Amniotic stem cell (primary cell): ENCODE measurements at places on chromosomes 4 and X.

- DNase-seq = no peak
Observed at GRCh38 chr4:47550899-47551548, 65.9 kb downstream of the ATP10D start.

DNA sequence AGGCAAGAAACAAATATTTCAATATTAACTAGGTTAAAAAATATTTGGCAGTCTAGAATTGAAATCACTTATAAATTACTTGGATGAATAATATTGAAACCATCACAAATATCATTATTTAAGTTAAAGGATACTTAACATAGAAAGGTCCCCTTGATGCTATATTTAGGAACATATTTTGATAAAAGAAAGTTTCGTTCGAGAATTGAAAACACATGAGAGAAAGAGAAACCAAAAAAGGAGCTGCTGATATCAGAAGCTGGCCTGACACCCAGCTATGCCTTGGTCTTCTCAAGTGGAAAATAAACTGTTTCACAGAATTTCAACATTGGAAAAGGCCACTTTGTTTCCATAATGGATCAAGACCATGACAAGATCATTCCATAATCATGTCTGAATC lies 762.4 kb downstream of the DMD start:
- no peak for DNase-seq

GRCh38 chr4:57363346-57363745 lies 253.2 kb upstream of the IGFBP7 start:
- DNase-seq = no peak

GRCh38 chr4:53057679-53058078 lies 195.6 kb downstream of the RASL11B start:
- no peak for DNase-seq

- no peak for DNase-seq
Observed at GRCh38 chr4:138492176-138492575, 250.0 kb upstream of the SLC7A11 start.

- DNase-seq = peak; percentile 11
Observed at GRCh38 chrX:16695079-16695676, 17.3 kb downstream of the CTPS2 start.

- no peak for DNase-seq
Observed at GRCh38 chr4:168666531-168666930, 169.7 kb downstream of the PALLD start.

GRCh38 chr4:9703391-9703790 lies 78.0 kb upstream of the DRD5 start:
- no peak for DNase-seq

GRCh38 chr4:43339435-43339834 lies 446.9 kb downstream of the GRXCR1 start:
- DNase-seq = no peak

GRCh38 chr4:169677150-169677748 lies 56.9 kb downstream of the CLCN3 start:
- DNase-seq = no peak

DNA sequence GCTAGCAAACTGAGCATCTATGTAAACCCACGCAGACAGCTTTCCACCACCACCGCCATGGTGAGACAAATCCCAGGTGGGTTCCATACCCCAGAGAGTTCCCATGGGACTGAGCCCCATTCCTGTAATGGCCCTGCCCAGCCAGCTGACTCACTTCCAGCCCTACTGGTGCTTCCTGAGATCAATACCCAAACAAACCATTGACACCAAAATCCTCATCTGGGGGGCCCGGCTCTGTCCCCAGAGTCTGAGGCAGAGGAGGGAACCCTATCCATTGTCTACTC lies 30.1 kb upstream of the JAKMIP1 start:
- DNase-seq = no peak

GRCh38 chr4:52251864-52252263 lies 200.8 kb downstream of the SPATA18 start:
- no peak for DNase-seq

DNA sequence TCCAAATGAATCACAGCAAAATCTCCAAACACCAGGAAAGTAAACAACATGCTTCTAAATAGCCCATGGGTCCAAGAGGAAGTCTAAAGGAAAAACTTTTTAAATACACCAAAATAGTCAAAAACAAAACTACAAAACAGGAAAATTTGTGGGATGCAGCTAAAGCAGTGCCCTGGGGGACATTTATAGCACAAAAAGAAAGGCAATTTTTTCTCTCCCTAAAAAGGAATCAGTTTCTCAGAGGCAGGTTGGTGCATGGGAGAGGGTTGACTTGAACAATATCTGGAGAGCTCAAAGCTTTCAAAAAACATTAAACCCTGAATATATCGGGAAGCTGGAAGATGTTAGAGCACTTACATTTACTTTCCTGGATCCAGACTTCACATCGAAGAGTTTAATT lies 15.7 kb upstream of the DUSP9 start:
- no peak for DNase-seq

- DNase-seq = no peak
Observed at GRCh38 chrX:88613338-88613737, 133.7 kb upstream of the CPXCR1 start.

- no peak for DNase-seq
Observed at GRCh38 chrX:69546417-69546816, 42.3 kb downstream of the NALF2 start.

DNA sequence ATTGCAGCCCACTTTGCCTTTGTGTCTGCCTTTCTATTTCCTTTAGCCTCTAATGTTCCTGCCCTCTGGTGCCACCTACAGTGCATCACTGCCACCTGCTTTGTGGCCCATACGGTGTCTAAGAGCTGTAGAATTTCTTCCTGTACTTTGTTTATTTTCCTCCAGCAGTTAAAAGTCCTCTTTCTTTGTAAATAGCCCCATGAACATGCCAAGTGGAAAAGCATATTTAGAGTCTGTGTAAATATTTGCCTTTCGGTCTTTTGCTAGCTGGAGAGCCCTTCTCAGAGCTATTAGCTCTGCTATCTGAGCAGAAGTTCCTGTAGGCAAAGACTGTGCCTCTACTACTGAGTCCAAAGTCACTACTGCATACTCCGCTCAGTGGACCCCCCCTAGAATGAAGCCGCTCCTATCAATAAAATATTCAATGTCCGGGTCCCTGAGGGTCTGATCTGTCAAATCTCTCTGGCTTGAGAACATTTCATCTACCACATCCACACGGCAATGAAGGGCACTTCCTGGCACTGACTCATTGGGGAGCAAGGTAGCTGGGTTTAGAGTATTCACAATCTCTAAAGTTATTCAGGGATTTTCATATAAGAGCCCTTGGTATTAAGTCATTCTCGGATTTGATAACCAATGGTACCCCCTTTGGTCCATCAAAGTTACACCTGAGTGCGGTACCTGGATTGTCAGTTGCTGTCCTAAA lies 36.3 kb downstream of the SULT1E1 start:
- no peak for DNase-seq

- no peak for DNase-seq
Observed at GRCh38 chr4:181475781-181476507, 767.3 kb upstream of the TENM3 start.

DNA sequence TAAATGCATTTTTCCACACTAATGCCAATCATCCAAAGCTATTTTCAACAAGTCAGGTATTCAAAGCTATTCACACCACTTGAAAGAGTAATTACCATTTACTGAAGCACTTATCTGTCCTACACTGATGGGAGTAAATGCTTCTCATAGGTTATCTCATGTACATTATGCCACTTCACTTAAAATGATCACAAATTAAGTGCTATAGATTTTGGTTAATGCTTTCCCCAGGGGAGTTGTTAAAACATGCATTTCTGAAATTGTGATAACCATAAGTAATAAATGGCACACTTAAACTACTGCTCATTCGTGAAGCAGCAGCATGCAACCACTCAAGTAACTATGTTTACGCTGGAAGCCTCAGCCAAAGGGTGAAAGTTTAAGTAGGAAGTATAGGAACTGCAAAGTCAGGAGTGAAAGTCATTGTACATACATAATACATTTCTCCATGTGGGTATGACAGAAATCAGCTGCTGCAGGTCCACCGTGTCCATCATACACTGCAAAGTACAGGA lies 6.6 kb downstream of the PPM1K start:
- DNase-seq = no peak

GRCh38 chr4:5478697-5479096 lies 229.7 kb downstream of the EVC2 start:
- DNase-seq = no peak

DNA sequence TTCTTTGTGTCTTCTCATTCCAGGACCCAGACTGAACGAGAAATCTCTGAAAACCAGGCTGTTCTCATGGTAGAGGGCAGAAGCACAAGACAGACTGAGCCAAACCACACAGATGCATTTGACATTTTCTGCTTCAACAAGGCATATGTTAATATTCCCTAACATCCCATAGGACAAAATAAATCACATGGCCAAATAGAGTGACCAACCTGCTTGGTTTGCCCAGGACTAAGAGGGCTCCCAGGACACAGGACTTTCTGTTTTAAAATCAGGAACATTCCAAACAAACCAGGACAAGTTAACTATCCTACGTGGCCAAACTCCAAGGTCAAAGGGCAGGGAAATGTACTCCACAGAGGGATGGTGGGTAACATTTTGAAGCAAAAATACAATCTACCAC lies 11.7 kb downstream of the CTPS2 start:
- no peak for DNase-seq

DNA sequence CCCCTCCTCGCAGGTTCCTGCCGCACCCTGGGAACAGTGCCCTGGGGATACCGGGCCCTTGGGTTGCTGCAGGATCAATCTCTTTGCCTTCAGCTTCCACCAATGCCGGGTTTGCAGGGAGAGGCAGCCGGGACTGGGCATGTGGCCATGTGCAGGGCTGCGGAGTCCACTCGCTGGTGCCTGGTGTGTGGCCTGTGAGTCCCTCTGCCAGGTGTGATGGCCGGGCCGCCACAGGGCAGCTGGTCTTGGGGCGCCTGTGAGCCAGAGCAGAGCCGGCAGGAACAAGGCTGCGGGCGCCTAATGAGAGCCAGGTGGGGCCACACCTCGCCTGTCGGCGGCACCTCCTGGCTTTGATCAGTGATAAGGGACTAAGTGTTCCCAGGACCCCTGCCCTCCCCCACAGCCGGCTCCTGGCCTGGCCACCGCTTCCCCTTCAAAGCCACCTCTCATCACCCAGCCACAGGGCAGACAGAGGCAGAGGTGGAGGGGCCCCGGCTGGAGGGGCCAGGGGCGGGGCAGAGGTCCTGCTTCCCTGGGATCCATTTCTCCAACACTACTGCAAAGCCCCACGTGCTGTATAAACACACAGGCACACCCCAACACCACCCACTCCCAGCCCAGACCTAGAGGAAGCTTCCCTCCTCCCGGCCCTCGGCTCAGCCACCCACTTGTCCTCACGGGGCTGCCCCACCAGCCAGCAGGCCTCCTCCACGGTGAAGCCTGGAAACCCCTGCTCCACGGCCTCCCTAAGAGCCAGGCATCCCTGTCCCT lies 132.7 kb downstream of the CPZ start:
- DNase-seq = no peak

- DNase-seq = no peak
Observed at GRCh38 chr4:83436680-83437079, 18.9 kb downstream of the HELQ start.

GRCh38 chr4:60637976-60638375 lies 562.1 kb upstream of the ADGRL3 start:
- no peak for DNase-seq

- peak; percentile 36 for DNase-seq
Observed at GRCh38 chrX:150324035-150324728, 38.9 kb upstream of the MAMLD1 start.
